ENCODE measurements at places on chromosomes 12 and 14.

DNA sequence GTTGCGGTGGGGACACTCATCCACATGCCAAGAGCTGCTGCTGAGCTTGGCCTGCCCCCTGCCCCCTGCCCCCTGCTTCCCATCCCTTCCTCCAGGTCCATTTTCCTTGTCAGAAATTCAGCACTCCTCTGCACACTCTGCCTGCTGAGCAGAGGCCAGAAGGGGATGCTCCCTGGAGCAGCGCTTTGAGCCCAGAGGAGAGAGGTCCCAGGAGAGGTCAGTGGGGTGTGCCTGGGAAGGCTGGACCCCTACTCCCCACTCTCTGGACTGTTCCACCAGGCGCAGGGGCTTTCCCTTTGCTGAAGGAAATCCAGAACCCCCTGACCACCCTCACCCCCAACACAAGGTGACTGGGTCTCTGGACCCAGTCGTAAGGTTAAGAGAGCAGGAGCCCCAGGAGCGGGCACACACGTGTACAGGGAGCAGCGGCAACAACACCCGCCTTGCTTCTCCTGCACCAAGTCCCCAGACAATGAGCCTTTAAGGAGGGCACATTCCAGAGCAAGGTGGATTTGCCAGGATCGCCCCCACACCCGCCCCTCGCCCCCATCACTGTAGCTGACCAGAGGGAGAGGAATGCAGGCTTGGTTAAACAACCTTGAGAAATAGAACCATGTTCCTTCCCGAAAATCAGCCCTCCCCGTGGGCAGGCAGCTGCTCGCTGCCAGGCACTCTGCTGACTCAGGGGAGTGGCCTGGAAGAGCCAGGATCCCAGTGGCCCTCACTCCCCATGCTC is 30.7 kb downstream of the ISCA2 start:
- DNase-seq, result no peak

DNA sequence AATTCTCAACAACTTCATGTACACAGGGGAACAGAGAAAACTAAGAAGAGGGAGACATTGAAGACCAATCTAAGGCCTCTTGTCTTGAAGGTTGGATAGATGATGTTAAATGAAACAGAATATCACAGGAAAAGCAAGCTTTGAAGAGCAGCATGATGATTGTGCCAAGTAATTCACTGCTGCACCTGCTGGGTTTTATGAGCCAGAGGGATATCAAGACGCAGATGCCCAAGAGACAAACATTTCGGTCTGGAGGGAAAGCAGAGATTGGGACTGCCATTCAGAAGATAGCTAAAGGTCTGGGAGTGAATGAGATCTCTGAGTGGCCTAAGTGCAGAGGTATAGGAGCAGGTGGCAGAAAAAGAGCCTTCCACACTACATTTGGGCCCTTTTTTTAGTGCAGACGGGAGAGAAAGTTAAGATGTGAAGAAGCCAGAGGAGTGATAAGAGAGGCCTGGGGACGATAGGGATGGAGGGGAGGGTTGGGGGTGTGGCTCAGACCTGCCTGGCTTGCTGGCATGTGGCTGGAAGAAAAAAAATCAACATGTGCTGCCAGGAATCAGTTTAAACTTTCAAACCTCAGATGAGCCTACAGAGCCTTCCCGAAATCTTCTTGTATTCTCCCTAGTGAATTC is 200.6 kb downstream of the AEBP2 start:
- no peak for DNase-seq

- DNase-seq, result no peak
These were observed 236.7 kb downstream of the CACNA1C start for GRCh38 chr12:2289525-2289924.

DNA sequence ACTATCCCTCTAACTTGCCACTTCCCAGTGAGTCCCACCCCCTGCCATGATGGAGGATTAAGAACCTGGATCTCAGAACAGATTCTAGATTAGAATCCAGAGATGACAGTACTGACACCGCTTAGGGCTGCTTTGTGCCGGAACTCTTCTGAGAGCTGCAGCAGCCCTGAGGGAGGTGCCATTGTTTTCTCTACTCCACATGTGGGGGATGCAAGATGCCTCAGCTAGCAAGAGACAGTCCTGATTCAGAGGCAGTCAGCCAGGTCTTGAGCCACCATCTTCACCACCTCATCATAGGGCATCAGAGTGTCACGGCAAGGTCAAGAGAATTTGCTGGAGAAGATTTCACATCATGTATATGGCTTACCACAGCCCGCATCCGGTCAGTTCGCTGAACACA is 3.4 kb upstream of the PGAM5 start:
- DNase-seq, result no peak

GRCh38 chr12:27616356-27617142 is 79.7 kb upstream of the REP15 start:
- no peak for DNase-seq

GRCh38 chr14:79549515-79549914 is 661.8 kb downstream of the DIO2 start:
- no peak for DNase-seq

DNA sequence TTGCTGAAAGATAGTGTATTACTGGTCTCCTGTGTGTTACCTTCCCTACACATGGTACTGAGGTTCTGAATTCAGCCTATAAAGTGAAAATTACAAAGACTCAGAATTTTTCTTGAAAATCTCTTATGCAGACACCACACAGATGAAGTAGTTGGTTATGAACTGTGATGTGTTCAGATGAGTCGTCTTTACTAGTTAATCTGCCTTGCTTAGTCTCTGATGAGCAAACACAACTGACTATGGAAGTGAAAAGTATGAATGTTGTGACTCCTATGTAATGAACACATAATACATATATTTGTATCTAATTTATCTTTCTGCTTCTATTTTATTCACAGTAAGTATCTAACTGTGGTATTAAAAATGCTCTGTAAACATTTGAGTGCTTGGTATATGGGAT is 4.7 kb downstream of the MTERF2 start:
- no peak for DNase-seq

- DNase-seq, result no peak
These were observed 581 bp upstream of the ESYT1 start for GRCh38 chr12:56127485-56127887.

DNA sequence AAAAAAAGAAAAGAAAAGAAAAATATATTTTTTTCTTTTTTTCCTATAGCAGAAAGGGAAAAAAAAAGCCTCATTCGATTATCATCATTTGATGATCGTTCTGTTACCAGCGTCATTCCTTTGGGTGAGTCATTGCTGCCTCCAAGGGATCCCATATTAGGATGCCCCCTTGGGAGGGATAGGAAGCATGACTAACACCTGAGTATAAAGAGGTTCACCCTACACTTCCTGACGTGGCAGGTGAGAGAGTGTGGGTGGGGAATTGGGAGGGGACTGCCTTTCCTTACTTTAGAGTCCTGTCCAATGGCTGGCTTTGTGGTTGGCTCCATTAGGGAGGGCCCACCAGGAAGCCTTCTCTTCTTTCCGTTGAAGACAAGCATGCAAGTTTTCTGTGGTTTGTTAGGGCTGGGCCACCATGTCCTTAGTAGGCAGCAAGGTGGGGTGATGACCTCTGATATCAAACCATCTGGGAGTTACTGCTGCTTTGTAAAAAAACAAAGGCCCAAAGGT is 56.1 kb upstream of the FUT8 start:
- DNase-seq, result no peak

GRCh38 chr12:110649341-110649847 is 35.5 kb downstream of the TCTN1 start:
- no peak for DNase-seq

- DNase-seq, result no peak
These were observed 62.7 kb downstream of the LRRK2 start for GRCh38 chr12:40287369-40287975.

DNA sequence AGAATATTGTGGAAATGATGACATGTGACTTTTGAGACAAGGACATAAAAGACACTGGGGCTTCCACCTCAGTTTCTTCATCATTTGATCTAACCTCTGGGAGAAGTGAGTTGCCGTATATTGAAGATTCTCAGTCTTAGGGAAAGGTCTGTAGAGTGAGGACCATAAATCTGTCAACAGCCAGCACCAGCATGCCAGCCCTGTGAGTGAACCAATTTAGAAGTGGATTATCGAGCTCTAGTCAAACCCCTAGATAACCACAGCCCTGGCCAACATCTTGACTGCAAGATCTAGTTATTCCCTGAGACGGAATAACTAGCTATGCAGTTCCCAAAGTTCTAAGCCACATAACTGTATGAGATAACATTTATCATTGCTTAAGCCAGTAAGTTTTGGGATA is 108.8 kb upstream of the PTPRR start:
- DNase-seq, result no peak
